ENCODE measurements at places on chromosomes 4 and X. TPM values are rescaled to one million over a fixed set of nuclear protein-coding genes. Genes with fewer than 3 reads are reported as not detected.

GRCh38 chrX:76398970-76399369 lies 28.5 kb upstream of the MAGEE1 start:
- H3K4me3 ChIP-seq, result no peak overlapping the region
- H3K27me3 ChIP-seq, result no peaks in the 10 kb centered on the region
- no peak overlapping the region for H3K27ac ChIP-seq
- no peaks in the 10 kb centered on the region for H3K36me3 ChIP-seq
- DNase-seq, result no peak

DNA sequence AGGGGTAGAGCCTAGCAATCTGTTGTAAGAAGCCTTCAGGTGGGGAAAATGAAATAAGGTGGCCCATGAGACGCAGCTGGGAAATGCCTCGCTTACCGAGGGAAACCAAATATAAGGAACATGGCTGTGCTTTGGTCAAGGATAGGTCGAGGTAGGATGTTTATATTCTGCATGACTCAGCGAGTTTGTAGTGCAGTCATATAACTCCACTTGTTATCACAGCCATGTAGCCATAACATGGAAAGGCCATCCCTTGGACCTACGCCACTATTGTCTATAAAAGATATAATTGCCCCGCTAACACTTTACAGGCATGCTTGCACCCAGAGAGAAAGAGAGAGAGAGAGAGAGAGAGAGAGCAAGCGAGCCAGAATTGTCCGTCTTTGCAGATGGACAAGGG lies 80.9 kb upstream of the GLRA2 start:
- DNase-seq, result no peak
- H3K4me1 ChIP-seq, result no peaks in the 10 kb centered on the region
- no peaks in the 10 kb centered on the region for H3K27me3 ChIP-seq
- no peak overlapping the region for H3K4me3 ChIP-seq

- H3K27me3 ChIP-seq, result peaks cover 3% of the 10 kb centered on the region
- H3K4me3 ChIP-seq, result no peak overlapping the region
- no peaks in the 10 kb centered on the region for H3K36me3 ChIP-seq
Observed at GRCh38 chr4:76811604-76812412, 86.1 kb downstream of the SOWAHB start.

DNA sequence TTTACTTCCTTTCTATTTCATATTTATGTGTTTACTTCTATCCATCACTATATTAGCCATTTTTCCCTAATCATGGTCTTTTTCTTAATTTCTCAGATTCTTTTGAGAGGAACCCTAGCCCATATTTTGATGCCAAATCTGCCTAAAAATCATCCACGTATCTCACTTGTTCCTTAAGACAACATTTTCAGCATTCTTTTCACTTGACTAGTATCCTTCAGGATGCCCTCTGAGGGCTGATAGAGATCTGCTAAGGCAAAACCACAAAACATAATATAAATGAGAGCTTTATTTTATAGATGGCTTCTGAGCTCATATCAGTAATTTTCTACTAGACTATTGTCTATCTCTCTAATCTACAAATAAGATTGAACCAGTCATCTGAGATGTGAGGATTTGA lies 341.9 kb downstream of the GPM6A start:
- H3K4me1 ChIP-seq, result no peaks in the 10 kb centered on the region
- H3K4me3 ChIP-seq, result no peak overlapping the region
- H3K36me3 ChIP-seq, result no peaks in the 10 kb centered on the region

Gene EGF
- total RNA-seq, result not detected

Gene PLXNA3
- 69.5 TPM for total RNA-seq

Gene FAM241A
- total RNA-seq, result 1.5 TPM

Data from activated B cell treated with CpG ODN at 0.5 μM for 24 hours (primary cell).